ENCODE measurements at places on chromosomes 3 and 15.
A peak's percentile ranks its signal among the peaks of the same experiment; 100 is the strongest.

DNA sequence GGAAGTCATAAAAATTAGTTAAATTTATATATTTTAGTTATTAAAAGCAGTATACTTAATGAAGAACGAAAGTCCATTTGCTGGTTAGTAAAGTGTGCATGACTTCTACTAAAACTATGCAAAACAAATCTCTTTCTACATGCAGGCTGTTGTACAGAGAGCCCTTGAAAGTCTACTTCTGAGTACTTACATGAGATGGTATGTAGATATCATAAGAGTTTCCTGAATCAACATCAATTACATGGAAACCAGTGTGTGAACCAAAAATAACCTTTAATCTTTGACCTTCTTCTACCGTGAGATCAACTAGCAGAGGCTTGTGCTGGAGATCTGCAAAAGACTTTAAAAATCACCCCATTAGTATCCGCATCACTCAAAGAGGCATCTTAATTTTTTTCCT lies 42.1 kb upstream of the SLC2A2 start:
- no peaks in the 10 kb centered on the region for H3K4me1 ChIP-seq
- no peak overlapping the region for H3K4me3 ChIP-seq
- H3K27me3 ChIP-seq, result no peaks in the 10 kb centered on the region

DNA sequence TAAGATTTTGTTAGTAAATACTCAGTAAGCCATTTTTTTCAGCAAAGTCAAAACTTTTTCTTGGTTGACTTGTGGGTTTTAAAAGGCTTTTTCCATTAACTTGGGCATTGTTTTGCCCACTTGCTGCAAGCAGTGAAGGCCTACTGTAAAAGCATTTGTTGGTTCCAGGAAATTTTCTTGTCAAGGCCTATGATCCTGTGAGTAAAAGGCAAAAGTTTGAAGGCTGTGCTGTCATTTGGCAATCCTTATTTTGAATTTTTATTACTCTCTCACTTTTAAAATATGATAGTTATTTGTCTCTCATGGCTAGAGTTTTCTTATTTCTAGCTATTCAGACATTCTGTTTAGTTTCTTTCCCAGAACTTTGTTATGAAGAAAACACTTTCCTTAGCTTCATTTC lies 13.0 kb downstream of the P2RY12 start:
- no peaks in the 10 kb centered on the region for H3K27me3 ChIP-seq
- no peak overlapping the region for H3K4me3 ChIP-seq
- H3K4me1 ChIP-seq, result no peaks in the 10 kb centered on the region
- H3K36me3 ChIP-seq, result peaks cover 3% of the 10 kb centered on the region
- no peak overlapping the region for H3K27ac ChIP-seq

DNA sequence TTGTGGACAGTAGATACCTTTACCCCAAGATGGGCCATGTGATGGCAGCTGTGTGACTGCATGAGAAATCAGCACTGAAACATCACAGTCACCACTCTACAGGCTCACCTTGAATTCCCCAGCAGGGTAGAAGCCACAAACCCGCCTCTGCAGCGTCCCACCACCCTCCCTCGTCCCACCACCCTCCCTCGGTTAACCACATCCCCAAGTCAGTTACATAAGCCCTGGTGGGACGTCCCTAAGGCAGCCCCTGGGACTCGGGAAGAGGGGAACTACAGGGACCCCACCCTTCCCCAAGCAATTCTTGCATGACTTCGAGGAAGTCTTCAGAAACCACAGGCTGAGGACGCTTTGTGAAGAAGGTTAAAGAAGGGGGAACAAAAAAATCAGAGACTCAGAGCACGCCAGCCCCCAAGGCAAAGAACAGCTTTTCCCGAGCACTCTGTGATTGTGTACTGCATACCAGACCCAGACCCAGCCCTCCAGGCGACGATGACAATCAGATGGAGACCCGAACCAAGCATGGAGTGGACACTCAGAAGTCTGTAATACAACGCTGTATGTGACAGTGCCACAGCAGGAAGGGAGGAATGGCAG lies 60.5 kb downstream of the SH3BP5 start:
- no peaks in the 10 kb centered on the region for H3K27me3 ChIP-seq
- peaks cover 30% of the 10 kb centered on the region for H3K36me3 ChIP-seq
- DNase-seq, result peak; percentile 33
- peaks cover 35% of the 10 kb centered on the region for H3K4me1 ChIP-seq

- DNase-seq, result peak; percentile 54
- no peaks in the 10 kb centered on the region for H3K4me1 ChIP-seq
- no peak overlapping the region for H3K4me3 ChIP-seq
- no peaks in the 10 kb centered on the region for H3K27me3 ChIP-seq
- no peaks in the 10 kb centered on the region for H3K36me3 ChIP-seq
Measured at GRCh38 chr3:139440639-139441556, 35.4 kb downstream of the RBP2 start.

- H3K36me3 ChIP-seq, result no peaks in the 10 kb centered on the region
- no peak overlapping the region for H3K4me3 ChIP-seq
- peaks cover 4% of the 10 kb centered on the region for H3K4me1 ChIP-seq
- DNase-seq, result no peak
- H3K27me3 ChIP-seq, result no peaks in the 10 kb centered on the region
Measured at GRCh38 chr15:63495343-63495742, 9.1 kb upstream of the USP3 start.

DNA sequence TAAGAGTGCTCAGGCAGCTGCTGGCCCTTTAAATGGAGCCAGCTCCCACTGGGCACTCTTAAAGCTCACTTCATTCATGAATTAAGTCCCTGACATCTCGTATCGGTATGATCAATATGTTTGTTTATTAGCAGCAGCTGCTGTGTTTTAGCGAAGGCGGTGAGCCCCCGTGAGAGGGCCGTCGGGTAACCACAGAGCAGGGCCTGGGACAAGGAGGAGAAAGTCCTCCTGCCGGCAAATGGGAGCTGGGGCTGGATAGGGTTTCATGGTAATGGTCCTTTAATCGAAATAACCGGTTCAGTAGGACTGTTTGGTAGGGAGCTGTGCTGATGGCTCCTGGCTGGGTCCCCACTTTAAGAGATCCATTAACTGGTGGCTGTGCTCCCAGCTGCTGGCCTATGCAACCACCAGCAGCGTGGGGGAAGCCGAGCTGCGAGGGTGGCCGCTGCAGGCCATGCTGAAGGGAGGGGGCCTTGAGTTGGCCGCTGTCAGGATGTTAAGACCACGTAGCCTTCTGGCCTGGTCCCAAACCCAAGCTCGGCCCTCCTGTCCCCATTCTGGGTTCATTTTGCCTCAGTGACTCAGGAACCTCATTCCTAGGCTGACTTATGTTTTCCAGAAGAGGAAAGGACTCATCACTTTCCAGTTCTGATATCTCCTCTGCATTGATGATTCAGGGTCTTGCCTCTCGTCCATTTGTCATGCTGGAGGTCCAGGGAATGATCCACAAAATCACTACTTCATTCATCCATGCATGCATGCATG lies 67.6 kb upstream of the NTRK3 start:
- H3K27ac ChIP-seq, result no peak overlapping the region
- no peak for DNase-seq
- no peaks in the 10 kb centered on the region for H3K36me3 ChIP-seq
- no peak overlapping the region for H3K4me3 ChIP-seq
- no peaks in the 10 kb centered on the region for H3K4me1 ChIP-seq
- H3K27me3 ChIP-seq, result no peaks in the 10 kb centered on the region

All from trophoblast cell (in vitro differentiated cells and primary cell).